Calu3 (cell line): ENCODE measurements at places on chromosomes 1 and 21.

- no peak for DNase-seq
Observed at GRCh38 chr1:163248064-163248463, 45.3 kb upstream of the RGS5 start.

DNA sequence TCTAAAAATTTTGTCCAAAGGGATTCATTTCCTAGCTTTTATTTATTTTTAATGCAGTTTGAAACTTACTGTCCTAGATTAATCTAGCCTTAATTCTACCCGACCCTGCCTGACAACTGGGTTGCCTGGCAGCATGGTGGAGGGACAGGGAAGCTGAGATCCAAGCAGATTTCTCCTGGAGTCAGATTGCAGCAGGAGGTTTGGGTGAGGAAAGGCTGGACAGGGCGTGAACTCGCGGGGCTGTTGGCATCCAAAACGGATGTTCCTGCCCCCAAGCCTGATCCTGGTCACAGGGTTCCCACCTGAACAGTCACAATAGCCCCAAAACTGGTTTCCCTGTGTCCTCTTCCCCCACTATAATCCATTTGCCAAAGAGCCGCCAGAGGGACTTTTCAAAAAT is 23.2 kb downstream of the TCEA3 start:
- DNase-seq: no peak

GRCh38 chr1:14259191-14259757 is 339.2 kb upstream of the KAZN start:
- no peak for DNase-seq

GRCh38 chr1:180969434-180969833 is 53.2 kb downstream of the STX6 start:
- no peak for DNase-seq

DNA sequence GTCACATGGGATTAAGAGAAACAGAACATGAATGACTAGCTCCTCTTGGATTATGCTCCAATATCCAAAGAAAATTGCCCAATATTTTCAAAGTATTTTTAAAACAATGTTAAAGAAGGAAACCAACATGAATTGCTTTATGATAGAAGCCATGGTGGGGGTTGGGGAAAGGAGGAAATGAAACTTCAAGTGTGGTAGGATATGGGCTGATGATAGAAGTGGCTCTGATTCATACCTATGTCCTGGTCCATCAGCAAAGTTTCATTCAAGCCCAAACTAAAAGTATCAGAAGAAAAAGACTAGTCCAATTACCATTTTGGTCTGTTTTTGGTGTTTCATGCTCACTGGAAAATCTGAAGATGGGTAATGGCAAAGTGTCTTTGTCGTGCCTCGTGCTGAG is 104.2 kb upstream of the PROX1 start:
- no peak for DNase-seq

GRCh38 chr1:159315381-159315780 is 13.2 kb downstream of the FCER1A start:
- DNase-seq: no peak

DNA sequence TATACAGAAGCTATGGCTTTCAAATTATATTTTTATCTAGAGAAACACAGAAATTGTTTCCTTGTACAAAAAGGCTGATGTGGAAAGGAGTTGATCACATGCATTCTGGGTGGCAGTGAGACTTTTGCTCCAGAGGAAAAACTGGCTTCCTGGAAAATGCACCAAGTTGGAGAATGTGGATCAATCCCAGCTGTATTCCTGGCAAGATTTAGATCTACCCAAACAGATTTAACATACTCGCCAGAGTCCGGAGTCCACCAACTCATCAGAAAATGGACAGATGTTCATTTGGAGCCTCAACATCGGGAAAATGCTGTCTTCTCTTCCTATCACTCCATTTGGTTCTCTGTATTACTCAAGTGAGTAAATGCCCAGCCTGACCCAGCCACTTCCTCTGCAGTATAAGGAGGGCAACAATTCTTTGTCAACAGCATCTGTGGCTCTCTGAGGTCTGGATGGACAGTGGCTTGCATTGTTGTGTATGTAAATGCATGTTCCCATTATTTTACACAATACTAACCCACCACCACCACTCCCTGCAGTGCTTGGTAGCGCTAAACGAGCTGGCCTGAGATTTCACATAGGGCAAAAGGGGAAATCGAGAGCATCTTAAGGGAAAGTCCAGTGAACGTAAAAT is 226.2 kb upstream of the IRF2BP2 start:
- no peak for DNase-seq

- no peak for DNase-seq
Observed at GRCh38 chr21:41446586-41446985, 20.5 kb downstream of the MX1 start.

GRCh38 chr1:203754455-203754864 is 10.5 kb upstream of the LAX1 start:
- DNase-seq: no peak

DNA sequence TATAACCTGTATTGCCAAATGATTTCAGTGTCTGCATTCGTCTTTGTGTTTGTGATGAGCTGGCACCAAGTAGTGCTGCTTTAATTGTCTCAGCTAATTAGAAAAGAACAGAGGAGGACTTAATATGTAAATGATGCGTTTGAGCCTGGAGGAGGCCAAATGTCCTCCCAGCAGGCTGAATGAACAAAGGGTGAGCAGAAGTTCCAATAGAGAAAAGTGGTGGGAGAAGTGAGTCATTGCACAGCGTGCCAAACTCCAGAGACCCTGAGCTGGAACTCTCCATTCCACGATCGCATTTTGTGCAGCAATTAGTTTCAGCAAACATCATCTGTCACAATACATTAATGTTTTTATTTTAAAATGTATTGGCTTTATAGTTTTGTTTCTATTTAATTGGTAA is 17.9 kb downstream of the ETV3L start:
- no peak for DNase-seq

DNA sequence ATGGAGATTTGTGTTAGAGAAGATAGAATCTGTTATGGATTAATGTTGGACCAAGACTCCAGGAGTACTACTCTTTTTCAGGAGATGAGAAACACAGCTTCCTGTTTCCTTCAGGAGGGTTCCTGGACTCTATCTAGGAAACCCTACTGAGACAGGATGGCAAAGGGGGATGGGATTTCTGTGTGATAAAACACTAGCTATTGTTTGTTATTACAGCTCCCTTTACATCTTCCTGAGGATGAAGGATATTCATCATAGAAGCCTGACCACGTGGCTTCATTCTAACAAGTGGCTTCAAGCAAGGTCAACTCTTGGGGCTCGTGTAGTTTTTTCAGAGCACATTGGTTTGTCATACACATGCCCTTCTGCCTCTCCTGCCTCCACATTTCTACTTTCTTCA is 33.3 kb downstream of the RGL1 start:
- no peak for DNase-seq

DNA sequence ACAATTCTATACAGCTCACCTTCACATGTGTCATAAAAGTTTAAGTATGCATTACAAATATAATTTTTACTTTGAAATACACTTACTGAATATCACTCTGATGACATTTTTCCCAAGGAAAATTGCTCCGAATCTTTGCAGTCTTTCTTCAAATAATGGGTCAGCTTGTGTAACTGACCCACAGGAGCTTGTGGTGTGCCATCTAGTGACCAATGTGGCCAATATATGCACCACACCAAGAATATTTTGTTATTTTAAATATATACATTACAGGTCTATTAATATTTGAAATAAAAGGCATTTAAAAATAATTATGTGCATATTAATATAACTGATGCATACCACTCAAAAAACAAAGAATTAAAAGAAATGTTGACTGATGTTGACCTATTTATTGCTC is 271.4 kb downstream of the TBX15 start:
- DNase-seq: no peak

DNA sequence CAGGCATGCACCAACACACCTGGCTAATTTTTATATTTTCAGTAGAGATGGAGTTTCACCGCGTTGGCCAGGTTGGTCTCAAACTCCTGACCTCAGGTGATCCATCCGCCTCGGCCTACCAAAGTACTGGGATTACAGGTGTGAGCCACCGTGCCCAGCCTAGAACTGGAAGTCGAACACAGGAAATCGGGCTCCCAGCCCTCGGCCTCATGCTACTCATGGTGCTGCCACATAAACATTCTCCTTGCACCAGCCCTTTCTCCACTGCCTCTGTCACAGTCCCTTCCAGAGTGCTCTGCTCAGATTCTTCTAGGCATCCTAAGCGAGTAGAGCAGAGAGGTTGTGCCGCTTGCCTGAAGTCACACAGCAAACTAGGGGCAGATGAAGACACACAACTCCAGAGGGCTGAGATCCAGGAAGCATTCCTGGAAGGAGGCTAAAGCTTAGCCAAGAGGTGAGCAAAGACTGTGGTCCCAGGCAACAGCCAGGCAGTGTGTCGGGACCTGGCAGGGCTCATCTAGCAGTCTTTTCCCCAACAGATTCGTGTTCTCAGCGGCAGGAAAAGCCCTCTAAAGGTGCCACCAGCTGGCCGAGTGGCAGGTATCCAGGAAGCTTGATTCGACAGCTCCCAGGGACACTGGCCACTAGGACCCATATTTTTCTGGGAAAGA is 29.6 kb upstream of the NPPB start:
- no peak for DNase-seq

GRCh38 chr1:201633811-201634210 is 94.9 kb downstream of the NAV1 start:
- no peak for DNase-seq

GRCh38 chr1:174266476-174266875 is 107.2 kb downstream of the RABGAP1L start:
- no peak for DNase-seq

DNA sequence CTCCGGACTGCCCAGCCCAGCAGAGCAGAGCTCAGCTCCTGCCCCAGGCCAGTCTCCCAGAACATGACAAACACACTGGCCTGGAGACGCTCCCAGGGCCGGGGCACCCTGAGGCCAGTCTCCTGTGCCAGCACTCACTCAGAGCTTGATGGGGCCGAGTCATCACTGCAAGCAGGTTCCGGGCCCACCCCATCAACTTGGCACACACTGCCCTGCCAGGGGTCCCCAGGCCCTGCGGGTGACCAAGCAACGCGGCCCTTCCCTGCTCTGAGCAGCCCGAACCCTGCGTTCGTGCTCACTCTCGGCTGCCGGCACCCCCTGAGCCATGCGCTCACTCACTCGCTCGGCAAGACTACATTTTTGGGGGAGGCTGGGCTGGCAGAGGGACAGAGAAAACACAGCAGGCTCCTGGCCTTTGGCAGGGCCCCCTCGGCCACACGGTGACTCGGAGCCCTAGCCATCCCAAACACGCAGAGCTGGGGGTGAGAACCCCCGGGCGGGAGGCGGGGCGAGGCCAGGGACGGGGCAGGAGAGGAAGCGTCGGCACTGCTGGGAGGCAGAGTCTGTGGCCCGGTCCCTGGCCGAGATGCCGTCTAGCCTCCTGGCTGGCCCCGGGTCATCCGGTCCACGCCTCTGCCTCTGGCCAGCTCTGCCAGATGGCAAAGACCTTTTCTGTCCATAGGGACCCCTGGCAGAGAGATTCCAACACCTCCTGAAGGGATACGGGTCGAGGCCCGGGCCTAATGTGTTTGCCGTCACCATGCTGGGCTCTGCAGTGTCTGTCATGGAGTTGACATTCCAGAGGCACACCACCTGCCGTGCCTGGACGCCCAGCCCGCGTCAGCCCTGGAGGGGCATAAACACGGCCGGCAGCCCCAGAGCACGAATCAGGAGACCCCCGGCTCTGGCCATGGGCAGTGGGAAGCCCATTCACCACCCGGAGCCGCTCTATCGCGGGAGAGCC is 68.0 kb downstream of the MEGF6 start:
- DNase-seq: no peak

GRCh38 chr21:35810431-35810970 is 249.8 kb downstream of the SETD4 start:
- no peak for DNase-seq
